ENCODE measurements at places on chromosomes 2 and 18.

DNA sequence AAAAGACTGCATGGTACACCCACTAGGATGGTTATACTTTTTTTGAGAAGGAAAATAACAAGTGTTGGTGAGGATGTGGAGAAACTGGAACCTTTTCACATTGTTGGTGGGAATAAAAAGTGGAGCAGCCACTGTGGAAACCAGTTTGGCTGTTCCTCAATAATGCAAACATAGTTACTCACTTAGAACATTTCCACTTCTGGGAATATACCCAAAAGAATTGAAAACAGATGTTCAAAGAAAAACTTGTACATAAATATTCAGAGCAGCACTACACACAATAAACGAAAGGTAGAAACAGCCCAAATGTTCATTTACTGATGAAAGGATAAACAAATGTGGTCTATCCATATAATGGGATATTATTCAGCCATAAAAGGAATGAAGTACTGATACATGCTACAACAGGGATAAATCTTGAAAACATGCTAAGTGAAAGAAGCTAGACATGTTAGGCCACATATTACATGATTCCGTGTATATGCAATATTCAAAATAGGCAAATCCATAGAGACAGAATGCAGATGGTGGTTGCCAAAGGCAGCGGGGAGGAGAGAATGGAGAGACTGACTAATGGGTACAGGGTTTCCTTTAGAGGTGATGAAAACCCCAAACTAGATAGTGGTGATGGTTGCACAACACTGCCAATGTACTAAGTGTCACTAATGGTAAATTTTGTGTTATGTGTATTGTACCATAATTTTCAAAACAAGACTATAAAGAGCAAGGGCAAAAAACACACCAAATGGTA lies 20.9 kb upstream of the LMAN1 start:
- no peak for DNase-seq

- no peak for DNase-seq
Observed at GRCh38 chr18:43486462-43486861, 209.2 kb upstream of the SYT4 start.

GRCh38 chr18:67410075-67411070 lies 106.1 kb downstream of the DSEL start:
- DNase-seq: no peak

DNA sequence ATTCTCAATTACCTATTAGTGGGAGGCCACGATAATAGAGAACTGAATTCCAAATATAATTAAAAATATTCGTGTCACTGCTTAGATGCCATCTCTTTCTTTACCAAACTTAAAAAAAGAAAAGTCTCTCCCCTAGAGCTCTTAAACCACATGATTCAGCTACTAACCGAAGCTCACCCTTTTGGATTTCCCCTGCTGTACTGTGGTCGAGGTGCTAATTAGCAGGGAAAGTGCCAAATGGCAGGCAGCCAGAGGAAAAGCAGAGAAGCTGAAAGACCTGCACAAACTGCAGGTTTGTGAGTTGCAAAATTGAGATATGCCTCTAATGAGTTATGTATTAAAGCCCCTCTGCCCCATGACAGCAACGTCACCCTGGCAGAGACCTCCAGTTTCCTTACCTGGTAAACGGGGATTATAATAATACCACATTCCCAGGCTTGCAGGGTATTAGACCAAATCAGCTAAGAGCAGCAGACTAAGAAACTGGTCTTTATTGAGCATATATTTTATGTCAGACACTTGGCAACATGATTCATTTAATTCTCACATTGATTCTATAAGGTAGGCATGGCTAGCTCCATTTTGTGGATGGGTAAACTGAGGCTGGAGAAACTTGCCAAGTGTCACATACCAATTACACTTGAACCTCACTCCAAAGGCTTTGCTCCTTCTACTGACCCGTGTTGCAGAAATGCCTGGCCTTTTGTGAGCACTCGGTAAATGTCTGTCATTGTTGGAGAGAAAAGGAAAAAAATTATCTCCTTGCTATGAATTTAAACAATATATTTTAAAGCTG lies 259.7 kb downstream of the LPIN1 start:
- no peak for DNase-seq

- DNase-seq: no peak
Observed at GRCh38 chr2:29225814-29226213, 110.6 kb downstream of the CLIP4 start.

DNA sequence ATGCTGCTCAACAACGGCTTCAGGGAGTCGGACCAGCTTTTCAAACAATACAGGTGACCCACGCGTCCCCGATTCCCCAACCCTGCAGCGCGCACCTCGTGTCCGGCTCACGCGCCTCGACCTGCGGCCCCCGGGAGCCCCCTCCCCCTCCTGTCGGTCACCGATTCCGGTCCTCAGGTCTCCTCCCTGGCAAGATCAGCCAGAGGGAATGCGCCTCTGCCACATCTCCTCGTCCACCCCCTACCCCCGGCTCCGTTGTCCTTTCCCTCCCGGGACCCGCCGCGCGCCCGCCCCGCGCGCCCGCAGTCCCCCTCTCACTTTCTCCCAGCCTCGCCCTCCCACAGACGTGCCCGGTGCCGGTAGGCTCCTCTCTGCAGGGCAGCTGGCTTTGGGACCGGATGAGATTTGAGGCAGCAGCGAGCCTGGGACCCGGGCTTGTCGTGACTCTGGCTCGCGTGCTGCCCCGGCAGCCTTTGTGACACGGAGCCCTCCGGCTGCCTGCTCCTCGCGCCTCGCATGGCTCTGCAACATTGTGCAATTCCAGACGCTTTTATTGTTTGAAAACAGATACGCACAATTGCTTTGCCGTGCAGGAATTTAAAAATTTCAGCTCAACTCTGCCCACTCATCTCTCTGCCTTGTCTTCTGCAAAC lies 558 bp downstream of the TTC39C start:
- DNase-seq: peak; percentile 47

- no peak for DNase-seq
Observed at GRCh38 chr18:26809346-26809745, 56.2 kb downstream of the AQP4 start.

- DNase-seq: no peak
Observed at GRCh38 chr2:98870516-98871158, 65.4 kb downstream of the CRACDL start.
